Fibroblast of upper back skin (primary cell): ENCODE measurements at places on chromosomes 11 and 22.

DNA sequence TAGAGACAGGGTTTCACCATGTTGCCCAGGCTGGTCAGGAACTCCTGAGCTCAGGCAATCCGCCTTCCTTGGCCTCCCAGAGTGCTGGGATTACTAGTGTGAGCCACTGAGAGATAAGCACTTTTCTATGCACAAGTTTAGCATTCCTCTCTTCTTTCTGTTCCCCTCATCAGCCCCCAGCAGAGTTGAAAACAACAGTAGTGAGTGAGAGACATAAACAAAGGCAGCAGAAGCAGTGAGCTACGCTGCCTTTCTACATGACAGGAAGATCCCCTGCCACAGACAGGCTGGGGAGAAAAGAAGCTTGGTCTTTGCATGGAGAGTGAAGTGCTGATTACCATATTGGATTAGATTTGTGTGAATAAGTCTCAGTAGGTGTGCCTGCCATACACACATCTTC lies 392.0 kb upstream of the KIRREL3 start:
- DNase-seq, result no peak

DNA sequence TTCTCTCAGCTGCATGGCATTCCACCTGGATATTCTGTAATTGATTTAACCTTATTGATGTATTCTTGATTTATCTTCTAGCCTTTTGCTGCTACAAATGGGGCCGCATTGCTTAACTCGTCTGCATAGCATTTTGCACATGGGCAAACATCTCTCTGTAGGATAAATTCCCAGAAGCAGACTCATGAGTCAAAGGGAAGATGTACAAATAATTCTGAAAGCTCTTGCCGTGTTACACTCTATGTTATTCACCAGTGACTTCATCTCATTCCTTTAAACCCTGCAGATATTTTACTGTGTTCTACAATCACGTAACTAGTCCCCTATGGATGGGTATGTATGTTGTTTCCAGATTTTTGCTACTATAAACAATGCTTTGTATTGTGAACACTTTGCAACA lies 112.7 kb downstream of the SEZ6L start:
- no peak for DNase-seq

GRCh38 chr11:79860336-79860735 lies 419.5 kb upstream of the TENM4 start:
- no peak for DNase-seq

GRCh38 chr11:118239509-118240205 lies 12.5 kb downstream of the MPZL3 start:
- no peak for DNase-seq

- DNase-seq, result no peak
Observed at GRCh38 chr22:24444251-24444650, 16.9 kb downstream of the ADORA2A start.

DNA sequence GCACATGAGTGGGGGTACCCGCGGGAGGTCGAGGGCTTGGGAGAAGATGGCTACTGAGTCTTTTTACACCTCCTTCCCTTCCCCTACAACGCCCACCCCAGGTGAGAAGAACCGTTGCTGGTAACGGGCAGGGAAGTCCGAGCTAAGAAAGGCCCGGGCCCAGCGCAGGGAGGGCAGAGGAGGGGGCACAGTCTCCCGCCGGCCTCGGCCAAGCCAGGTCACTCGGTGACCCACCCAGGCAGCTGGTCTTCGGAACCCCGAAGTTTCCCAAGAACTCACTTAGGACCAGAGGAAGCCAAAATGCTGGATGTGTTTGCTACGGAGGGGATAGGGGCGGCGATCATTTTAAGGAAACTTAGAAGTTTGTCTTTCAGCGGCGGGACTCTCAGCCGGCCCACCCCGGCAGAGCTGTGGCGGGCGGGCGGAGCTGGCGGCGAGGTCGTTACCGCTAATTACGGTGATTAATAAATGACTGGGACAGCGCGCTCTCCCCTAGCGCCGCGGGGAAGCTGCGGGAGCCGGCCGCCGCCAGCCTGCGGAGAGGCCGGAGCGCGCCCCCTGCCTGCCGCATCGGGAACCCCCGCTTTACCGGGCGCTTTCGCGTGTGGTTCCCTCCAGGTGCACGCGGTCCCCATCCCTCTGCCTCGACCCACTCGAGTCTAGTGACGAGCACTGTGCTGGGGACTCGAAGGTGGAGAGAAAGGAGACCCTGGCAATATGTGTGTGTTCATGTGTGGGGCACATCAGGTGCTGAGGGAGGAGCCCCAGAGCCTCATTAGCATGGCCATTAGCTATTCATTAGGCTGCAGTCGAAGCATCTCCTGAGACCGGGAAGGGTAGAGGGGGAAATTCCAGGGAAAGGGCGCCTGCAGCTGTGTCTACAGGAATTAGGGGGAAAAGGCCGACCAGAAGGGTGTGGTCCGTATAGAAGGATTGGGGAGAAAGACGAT lies 945 bp downstream of the ROBO3 start:
- DNase-seq, result no peak

GRCh38 chr22:18985780-18986179 lies 49.7 kb upstream of the PRODH start:
- no peak for DNase-seq

- DNase-seq, result no peak
Observed at GRCh38 chr11:112159098-112160065, 4.5 kb downstream of the IL18 start.

DNA sequence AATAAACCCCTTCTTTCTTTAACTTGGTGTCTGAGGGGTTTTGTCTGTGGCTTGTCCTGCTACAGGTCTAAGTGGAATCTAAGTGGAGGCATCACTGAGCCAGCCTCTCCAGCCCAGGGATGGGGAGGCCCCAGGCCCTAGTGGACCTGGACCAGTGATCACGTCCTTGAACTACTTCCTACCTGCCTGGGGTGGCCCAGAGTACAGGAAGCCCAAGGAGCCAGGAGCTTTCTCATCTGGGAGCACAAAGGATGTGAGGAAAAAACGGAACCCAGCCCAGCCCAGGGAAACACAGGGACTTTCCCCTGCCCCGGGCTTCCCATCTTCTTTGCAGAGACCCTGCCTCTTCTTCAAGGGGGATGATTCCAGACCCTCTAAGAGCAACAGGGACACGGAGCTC lies 3.5 kb upstream of the CD5 start:
- DNase-seq, result no peak

DNA sequence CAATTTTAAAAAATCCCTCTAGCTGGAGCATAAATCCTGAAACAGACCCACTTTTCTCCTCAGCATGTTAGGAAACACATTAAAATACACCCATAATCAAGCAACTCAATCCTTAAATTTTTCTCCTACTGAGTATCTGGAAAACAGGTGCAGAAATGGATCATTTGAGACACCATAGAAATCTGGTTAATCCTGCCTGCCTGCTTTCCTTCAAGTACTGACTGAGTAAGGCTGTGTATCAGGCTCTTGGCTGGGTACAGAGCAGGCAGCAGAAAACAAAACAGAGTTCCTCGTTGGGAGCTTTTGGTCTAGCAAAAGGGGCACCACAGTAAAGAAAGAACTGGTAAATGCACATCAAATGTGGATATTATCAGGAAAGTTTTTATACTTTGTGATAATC lies 1.9 kb downstream of the KCNQ1OT1 start:
- no peak for DNase-seq

- no peak for DNase-seq
Observed at GRCh38 chr11:87575088-87575487, 537.4 kb downstream of the TMEM135 start.

- DNase-seq, result no peak
Observed at GRCh38 chr22:43408009-43408408, 3.8 kb upstream of the MPPED1 start.

GRCh38 chr11:18768978-18769377 lies 22.6 kb downstream of the PTPN5 start:
- no peak for DNase-seq

DNA sequence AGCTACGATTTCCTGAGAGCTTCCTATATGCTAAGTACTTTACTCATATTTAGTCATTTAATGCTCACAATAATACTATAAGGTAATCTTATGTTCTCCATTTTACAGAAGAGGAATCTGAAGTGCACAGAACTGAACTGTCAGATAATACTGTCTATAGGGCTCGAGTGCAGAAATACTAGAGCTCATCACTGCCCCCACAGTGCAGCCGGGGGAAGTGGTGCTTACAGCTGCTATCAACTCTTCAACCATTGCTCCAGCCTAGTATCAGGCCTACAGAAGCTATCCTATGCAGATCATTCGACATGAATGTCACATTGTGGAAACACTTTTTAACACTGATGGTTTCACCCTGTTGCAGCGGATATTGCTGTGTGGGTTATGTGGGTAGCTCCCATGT lies 929.9 kb downstream of the NTM start:
- DNase-seq, result no peak

GRCh38 chr11:18310800-18311340 lies 11.1 kb downstream of the HPS5 start:
- DNase-seq, result peak; percentile 28

- no peak for DNase-seq
Observed at GRCh38 chr22:49087716-49088601, 739.7 kb downstream of the BRD1 start.

DNA sequence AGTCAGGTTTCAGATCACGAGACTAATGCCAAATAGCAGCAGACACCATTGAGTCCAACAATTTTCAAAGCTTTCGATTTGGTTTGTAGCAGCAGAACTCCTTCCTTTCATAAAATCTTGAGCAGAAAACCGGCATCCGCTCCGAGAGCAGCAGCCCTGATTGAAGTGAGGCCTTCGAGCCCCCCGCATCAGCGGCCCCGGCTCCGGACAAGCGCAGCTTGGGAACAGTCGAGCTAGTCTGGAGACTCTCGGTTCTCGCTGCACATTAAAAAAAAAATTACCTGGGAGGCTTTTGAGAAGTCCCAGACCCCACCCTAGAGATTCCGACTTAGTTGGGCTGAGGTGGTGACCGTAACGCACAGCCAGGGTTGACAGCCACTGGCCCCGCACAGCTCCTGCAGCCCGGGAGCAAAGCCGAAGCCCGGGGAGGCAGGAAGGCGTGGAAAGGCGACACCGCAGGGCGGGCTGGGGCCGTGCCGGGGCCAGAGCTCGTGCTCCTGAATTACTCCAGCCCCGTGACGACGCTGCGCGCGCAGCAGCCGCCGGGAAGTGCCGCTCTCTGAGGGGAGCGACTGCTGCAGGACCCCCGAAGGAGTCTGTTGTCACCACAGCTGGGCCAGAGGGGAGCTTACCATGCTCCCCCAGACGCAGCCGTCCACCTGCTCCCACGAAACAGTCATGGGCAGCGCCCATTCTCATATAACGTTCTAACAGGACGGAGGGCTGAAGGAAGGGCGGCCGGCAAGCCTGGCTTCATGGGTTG lies 57.8 kb downstream of the SPATA19 start:
- no peak for DNase-seq

- no peak for DNase-seq
Observed at GRCh38 chr11:45319077-45319476, 32.9 kb upstream of the SYT13 start.

DNA sequence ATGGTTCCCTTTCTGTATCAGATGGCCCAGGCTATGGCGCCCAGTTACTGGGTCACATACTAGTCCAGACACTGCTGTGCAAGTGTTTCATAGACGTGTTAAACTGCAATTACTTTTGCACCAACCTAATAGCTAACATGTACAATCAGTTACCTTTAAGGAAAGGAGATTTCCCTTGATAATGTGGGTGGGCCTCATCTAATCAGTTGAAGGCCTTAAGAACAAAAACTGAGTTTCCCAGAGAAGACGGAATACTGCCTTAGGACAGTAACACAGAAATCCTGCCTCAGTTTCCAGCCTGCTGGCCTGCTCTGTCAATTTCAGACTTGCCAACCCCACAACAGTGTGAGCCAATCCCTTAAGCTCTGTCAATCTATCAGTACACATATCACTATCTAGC lies 229.9 kb upstream of the SYN3 start:
- no peak for DNase-seq

DNA sequence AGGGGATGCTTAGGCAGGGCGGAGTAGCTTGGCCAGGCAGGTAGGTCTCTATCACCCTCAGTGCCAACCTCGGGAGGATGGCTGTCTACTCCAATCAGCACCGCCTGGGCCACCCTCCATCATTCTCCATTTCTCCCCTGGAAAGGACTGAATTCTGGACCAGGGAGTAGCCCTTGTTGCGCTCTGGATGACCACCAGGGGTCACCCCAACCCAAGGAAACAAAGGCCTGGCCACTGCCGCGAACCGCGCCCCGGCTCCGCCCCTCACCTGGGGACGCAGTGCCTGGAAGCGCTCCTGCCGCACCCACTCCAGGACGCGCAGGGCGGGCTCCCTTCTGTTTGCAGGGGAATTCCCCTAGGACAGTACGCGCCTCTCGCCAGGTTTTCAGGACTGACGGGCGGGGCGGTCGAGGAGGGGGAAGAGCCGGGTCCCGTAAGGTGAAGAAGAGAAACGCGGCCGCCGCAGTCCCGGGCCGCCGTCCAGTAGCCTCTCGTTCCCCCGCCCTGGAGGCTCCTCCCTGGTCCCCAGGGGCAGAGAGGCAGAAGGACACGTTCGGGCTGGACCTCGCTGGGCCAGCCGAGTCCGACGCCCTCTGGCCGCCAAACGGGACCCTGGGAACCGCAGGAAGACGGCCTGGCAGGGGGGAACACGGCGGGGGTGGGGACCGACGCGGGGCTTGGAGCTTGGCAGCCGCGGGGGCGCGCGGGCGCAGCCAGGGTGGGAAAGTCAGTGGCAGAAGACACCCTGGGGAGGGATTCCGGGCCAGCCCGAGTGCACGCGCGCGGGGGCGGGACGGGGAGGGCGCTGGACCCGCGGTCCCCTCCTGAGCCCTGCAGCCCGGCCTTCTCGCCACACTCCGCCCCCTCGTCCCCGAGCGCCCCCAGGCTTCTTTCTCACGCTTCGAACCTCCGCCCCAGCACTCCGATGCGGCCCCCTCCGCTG lies 7.1 kb downstream of the SCN4B start:
- DNase-seq, result peak; percentile 53

GRCh38 chr11:16093889-16094653 lies 262.3 kb downstream of the SOX6 start:
- DNase-seq, result no peak

- no peak for DNase-seq
Observed at GRCh38 chr11:132052342-132052741, 681.9 kb downstream of the NTM start.

- DNase-seq, result no peak
Observed at GRCh38 chr11:129951201-129951865, 51.3 kb downstream of the PRDM10 start.

- no peak for DNase-seq
Observed at GRCh38 chr22:50739279-50739691, 1.3 kb downstream of the ACR start.

DNA sequence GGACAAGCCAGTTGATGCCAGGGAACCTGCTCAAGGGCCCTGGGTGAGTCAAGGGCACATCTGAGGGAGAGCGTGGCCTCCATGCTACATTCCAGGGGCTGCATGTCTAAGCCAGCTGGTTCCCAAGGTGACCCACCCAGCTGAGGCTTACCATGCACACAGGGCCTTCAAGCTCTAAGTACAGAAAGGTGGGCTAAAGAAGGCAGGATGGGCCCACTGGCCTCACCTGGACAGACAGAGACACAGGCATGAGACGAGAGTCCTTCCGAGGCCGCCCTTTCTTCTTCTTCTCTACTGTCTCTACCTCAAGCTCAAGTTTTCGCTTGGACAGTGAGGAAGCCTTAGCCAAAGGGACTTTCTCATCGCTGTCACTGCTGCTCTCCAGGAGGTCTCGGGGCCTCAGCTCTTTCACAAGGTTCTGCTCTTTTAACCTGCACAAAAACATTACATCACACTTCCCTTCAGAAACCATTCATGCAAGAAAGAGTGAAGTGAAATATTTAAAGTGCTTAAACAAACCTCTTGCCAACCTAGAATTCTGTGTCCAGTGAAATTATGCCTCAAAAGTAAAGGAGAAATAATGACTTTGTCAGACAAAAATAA lies 69.9 kb downstream of the HIRA start:
- DNase-seq, result no peak

- DNase-seq, result no peak
Observed at GRCh38 chr11:61739966-61740365, 12.5 kb upstream of the MYRF start.

- no peak for DNase-seq
Observed at GRCh38 chr22:20401376-20402014, 7.5 kb downstream of the ZNF74 start.
